NCI-H460 (cell line): ENCODE measurements at places on chromosomes 5 and 9.

GRCh38 chr5:93576994-93577853 is 3.8 kb downstream of the NR2F1-AS1 start:
- DNase-seq: no peak

GRCh38 chr5:52987711-52988331 is 1.3 kb upstream of the ITGA2 start:
- DNase-seq: no peak

DNA sequence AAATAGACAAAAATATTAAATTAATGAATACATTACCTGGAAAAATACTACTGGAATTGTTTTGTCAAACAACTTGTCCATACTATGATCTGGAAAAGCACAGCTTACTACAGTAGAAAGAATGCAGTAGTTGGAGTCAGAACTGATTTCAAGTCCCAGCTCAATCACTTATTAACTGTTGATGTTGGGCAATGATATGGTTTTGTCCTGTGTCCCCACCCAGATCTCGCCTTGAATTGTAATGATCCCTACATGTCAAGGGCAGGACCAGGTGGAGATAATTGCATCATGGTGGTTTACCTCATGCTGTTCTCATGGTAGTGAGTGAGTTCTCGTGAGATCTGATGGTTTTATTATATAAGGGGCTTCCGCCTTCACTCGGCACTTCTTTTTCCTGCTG is 247.5 kb downstream of the CD180 start:
- DNase-seq: no peak

DNA sequence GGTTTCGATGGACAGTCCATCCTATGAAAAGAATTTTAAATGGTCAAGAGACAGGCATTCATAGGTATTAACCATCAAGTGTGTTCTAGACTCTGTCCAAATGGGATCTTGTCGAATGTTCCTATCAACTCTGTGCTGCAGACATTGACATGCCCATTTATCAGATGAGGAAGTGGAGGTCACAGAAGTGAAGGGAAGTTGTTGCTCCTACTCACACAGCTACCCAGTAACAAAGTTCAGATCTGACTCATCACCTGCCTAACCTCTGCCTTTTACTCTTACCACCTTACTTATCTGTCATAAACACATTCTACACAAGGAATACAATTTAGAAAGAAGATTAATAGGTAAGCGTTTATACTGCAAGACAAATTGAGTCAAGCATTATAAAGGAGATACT is 426.2 kb upstream of the BRINP1 start:
- no peak for DNase-seq

DNA sequence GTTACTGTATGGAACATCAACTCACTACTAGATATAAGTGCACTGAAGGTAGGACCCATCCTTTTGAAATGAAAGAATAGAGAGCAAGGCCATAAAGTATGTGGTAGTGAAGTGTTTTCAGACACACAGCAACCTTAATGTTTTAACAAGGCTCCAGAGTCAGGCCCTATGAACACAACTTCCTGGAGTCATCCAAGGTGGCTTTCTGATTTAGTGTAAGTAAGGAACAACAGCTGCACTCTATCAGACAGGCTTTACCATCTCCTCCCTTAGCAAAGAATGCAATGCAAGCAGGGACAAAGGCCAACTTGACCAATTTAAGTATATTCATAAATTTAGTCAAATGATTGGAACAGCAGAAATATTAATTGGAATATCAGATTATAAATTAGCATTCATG is 90.1 kb downstream of the MPDZ start:
- no peak for DNase-seq

- DNase-seq: no peak
These were observed 159.6 kb downstream of the ATPSCKMT start for GRCh38 chr5:10090074-10090473.
